Frontal cortex (tissue), 4 donors: ENCODE measurements at places on chromosomes 16 and 17. TPM values are rescaled to one million over a fixed set of nuclear protein-coding genes. Genes with fewer than 3 reads are reported as not detected.
A peak's percentile ranks its signal among the peaks of the same experiment; 100 is the strongest.

- DNase-seq, result peak; percentile 53
Observed at GRCh38 chr17:48054238-48055185, 6.4 kb downstream of the NFE2L1 start.

- no peak for DNase-seq
Observed at GRCh38 chr16:67552476-67552875, 9.8 kb upstream of the CTCF start.

GRCh38 chr17:28684963-28685362 lies 23.0 kb downstream of the SUPT6H start:
- peak; percentile 47 for DNase-seq

DNA sequence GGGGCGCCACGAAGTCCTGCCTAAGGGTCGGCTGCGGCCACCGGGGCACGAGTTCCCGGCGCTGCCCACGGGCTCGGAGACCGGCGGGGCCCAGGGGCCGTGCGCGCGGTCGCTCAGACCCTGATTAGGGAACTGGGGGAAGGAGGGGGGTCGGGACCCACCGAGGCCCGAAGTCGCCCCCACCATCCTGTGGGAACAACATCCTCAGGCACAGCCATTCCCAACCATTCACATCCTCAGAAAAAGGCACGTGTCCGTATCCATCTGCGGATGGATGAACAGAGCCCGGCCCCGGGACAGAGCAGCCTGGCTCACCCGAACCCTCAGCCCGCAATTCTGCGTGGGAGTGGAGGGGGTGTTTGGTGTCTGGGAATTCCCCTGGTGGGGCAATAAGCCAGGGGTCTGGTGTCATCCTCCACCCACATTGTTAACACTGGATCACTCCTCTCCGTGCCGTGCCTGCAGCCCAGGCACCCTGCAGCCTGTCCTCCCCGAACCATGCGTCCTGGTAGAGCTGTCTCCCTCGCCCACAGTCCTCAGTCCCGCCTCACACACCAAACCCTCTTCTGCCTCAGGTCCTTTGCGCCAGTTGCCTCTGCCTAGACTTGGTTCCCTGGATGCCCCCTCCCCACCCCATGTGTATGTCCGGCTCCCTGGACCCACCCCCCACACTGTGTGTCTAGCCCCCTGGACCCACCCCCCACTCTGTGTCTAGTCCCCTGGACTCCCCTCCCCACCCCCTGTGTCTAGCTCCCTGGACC lies 789 bp upstream of the CCDC57 start:
- peak; percentile 83 for DNase-seq

The TBC1D3H gene
- total RNA-seq, result not detected

The ALOX15B gene
- total RNA-seq, result under 0.01 TPM
